ENCODE measurements at places on chromosomes 12 and 14. TPM values are rescaled to one million over a fixed set of nuclear protein-coding genes. Genes with fewer than 3 reads are reported as not detected.

DNA sequence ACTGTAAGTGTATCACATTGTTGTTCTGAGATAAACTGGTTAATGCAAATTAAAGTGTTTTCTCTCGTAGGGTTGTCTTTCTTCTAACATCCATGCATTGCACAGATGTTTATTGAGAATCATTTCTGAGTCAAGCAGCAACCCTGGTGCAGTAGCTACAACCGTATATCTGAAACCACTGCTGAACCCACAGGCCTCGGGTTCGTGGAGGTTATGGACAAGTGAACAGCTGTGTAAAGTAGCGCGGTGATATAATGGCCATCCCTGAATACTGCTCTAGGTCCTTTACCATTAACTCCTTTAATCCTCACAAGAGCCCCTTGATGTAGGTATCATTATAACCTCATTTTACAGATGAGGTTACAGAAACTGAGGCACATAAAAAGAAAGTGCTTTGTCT, 486.1 kb upstream of the TMEM132C start:
- H3K27ac ChIP-seq = no peak overlapping the region
- no peaks in the 10 kb centered on the region for H3K36me3 ChIP-seq

DNA sequence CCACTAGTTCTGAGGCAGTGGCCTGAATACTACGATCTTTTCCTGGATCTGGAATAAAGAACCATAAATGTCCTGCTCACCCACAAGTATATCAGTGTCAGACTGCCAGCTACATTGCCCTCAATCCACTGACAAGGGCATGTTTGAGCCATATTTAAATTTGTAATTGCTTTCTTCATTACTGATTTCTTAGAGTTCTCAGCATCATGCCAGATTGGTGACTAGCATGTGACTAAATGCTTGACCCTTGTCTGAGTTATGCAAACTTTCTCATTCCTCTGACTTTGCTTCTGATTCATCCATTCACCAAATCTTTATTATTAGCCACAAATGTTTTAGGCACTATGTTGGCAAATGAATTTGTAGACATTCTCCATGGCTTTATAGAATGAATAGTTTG, 143.6 kb upstream of the SLC16A7 start:
- no peaks in the 10 kb centered on the region for H3K27me3 ChIP-seq
- H3K27ac ChIP-seq = no peak overlapping the region
- no peaks in the 10 kb centered on the region for H3K36me3 ChIP-seq
- no peaks in the 10 kb centered on the region for H3K4me1 ChIP-seq

PSEN1 gene
- total RNA-seq = 87.7 TPM

DRAM1 gene
- 3.2 TPM for total RNA-seq

NPFF gene
- not detected for total RNA-seq

DNA sequence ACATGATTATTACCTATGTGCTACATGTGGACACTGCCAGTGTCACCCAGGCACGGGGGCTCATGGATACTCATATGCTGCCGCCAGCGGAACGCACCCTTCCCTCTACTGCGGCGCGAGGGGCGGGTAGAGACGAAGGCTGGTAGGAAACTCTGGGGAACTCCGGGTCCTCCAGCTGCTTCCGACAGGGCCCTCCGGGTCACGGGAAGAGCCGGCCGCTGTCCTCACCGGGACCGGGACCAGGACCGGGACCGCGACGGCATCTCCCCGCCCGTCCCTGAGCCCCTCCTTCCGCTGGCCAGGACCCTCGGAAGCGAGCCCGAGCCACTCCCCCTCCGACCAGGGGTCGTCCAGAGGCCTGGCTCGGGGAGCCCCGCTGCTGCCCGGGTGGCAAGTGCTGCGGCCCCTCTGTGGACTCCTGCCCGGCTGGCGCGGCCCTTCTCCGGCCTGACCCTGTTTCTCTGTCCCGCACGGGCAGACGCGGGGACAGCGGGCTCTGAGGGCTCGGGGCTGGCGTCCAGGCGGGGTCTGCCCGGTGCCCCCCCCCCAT, 209.6 kb downstream of the ADGRD1 start:
- no peak for DNase-seq
- H3K4me1 ChIP-seq = no peaks in the 10 kb centered on the region
- H3K27me3 ChIP-seq = no peaks in the 10 kb centered on the region
- H3K36me3 ChIP-seq = no peaks in the 10 kb centered on the region
- H3K27ac ChIP-seq = no peak overlapping the region

SERPINA10 gene
- not detected for total RNA-seq

Data from Peyer's patch (tissue), 4 donors.